ENCODE measurements at places on chromosomes 5 and 9.

DNA sequence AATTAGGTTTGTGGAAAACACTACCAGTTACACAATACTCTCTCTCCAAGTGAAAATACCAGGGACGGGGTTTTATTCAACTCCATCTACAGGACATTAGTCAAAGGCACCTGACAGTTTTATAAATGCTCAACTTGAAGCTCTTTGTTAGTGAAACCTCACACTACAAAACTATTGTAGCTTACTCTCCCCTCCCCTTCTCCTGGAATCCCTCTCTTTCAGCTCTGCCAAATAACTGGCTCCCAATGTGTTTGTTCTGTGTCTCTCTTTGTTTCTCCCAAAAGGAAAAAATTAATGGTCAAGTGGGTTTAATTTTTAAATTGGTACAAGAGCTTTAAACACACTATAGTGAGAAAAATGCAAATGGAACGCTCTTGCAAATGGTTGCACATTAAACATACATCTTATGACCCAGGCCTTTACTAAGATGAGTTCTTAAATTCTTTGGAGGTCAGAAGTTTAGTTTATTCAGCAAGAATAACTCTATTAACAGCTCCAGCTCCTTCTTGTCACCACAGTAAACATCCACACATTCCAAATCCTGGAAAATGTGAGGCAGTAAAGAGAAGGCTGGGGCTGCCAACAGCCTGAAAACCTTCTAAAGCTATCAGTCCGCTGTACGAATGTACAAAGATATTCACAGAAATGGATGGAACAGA, 48.4 kb downstream of the ZNF608 start:
- DNase-seq: no peak

- DNase-seq: no peak
These were observed 79.4 kb downstream of the SFXN1 start for GRCh38 chr5:175557778-175558177.

- DNase-seq: no peak
These were observed at the start of gene TRAF1 for GRCh38 chr9:120926397-120926928. TRAF1 (minus strand) TSS chr9:120926796; CDS start chr9:120926075, 721 bp downstream.

- DNase-seq: no peak
These were observed 259.3 kb downstream of the TUSC1 start for GRCh38 chr9:25418974-25419373.

GRCh38 chr9:93139365-93140182, 5.5 kb upstream of the NINJ1 start:
- no peak for DNase-seq
